ENCODE measurements at places on chromosomes 7 and 10.

DNA sequence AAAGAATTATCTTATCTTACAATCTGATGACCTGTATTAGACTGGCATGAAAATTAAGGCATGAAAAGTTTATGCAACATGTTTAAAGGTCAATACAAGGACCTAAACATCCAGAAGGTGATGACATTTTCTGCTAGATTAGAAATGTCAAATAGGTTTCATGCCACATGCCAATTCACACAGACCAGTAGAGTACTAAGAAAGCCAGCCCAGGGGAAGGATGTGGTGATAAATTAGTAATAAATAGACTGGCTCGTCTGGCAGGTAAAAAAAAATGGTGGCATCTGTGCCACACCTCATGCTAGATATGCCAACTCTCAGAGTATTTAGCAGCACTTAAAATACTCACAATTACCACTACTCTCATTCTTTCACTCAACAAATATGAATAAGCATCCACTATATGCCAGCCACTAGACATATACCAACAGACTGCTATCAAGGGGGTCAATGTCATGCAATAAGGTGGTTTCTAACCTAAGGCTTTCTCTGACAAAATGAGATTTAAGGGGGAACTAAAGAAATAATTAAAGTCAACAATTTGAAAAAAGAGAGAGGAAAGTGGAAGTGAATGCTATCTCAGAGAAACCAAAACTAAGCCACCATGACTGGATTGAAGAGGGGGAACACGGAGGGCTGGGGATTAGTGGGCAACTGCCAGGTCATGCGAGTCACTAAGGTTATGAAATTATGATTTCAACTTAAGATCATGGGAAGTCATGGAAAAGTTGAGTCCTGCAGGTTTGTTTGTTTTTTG is 83.5 kb downstream of the SGMS1 start:
- peak; percentile 47 for DNase-seq

- no peak for DNase-seq
Measured at GRCh38 chr10:60714233-60714632, 64.0 kb upstream of the CDK1 start.

DNA sequence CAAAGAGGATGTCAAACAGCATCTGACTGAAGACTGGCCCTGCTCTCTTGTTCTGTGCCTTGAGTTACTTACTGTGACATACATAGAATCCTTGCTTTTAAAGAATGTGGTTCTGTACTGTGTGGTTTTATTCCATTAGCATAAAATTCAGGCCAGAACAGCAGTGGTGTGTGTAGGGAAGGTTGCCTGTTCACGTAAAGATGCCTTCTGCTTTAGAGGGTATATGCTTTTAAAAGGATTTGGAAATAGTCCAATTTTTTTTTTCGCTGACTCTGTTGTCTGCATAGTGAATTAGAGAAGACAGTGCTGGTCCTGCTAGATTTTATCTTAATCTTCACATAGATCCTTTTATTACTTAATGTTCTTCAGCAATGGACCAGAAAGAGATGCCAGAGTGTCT is 470.8 kb upstream of the SEMA3A start:
- no peak for DNase-seq

DNA sequence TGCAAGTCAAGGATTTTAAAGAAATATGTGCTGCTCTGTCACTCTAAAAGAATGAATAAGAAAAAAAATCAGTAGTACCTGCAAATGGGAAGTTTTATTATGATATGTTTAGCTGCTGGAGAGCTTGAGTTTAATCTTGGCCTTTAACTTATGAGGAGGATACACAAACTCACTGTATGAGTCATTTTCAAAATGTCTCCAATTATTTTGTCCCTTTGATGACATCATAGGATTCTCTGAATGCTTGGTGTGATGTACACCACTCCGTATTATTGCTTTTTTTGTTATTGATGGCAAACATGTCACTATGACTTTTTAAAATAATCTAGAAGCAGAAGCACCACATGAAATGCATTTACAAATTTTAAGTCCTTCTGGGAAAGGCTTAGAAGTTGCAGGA is 125.8 kb downstream of the RALA start:
- no peak for DNase-seq

- DNase-seq, result no peak
Measured at GRCh38 chr7:158957510-158957906, 101.2 kb downstream of the DYNC2I1 start.

GRCh38 chr10:86556532-86556931 is 34.9 kb upstream of the WAPL start:
- DNase-seq, result no peak
